ENCODE measurements at places on chromosomes 2 and 18.

- DNase-seq, result no peak
These were observed 62.2 kb downstream of the MYOM1 start for GRCh38 chr18:3157606-3158005.

GRCh38 chr2:67337903-67338302 is 59.2 kb upstream of the ETAA1 start:
- DNase-seq, result no peak

- DNase-seq, result no peak
These were observed 35.0 kb downstream of the RHOB start for GRCh38 chr2:20481798-20482405.

DNA sequence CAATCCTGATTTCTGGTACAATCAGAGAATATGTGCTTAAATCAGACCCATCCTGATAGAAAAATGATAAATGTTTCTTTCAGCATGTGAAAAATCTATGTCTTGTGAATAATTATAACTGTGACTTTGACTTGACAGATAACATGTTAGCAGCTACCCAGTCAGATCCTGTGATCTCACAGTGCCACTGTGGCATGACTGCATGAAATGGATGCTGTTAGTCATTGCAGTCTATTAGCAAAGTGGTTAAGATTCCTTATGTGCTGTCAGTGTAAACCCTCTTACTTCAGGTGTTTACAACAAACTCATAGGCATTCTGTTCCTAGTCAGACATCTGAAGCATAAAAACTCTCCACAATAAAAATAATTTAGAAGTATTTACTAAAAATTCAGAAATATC is 244.6 kb upstream of the RND3 start:
- no peak for DNase-seq

GRCh38 chr2:9488583-9489547 is 14.5 kb downstream of the IAH1 start:
- DNase-seq, result no peak

DNA sequence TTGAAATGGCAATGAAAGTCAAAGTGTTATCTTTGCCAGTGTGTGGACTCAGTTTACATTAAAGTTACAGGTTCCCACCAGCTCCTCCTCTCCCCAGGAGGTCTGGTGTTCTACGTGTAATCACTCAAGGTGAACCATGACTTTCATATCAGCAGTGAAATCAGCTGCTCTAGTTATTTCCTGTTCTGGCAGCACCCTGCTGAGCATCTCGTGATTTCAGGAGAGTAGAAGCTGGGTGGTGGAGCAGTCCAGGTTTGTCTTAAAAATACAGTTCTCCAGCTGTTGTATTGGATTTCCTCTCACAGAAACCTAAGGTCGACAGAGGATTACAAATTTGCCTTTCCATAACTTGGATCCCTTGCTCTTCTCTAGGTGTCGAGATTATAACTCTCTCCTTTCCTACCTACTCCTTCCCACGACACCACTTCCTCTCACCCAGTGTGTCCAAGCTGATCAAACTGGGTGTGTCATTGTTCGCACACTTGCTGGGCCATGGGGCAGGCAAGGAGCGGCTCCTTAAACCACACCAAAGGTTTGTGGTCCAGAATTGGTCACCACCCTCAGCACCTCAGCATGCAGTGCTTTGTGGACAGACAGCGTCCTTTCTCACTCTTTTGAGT is 13.0 kb upstream of the ARHGAP25 start:
- no peak for DNase-seq

- peak; percentile 46 for DNase-seq
These were observed 42.8 kb downstream of the SCRN3 start for GRCh38 chr2:174438146-174438886.

GRCh38 chr18:61643884-61644647 is 248.7 kb downstream of the RNF152 start:
- DNase-seq, result no peak

GRCh38 chr2:131413148-131413747 is 49.3 kb upstream of the RAB6D start:
- DNase-seq, result no peak

GRCh38 chr18:22465859-22466457 is 48.2 kb upstream of the CTAGE1 start:
- DNase-seq, result peak; percentile 85

GRCh38 chr2:201808027-201808426 is 1.7 kb downstream of the CDK15 start:
- DNase-seq, result no peak

DNA sequence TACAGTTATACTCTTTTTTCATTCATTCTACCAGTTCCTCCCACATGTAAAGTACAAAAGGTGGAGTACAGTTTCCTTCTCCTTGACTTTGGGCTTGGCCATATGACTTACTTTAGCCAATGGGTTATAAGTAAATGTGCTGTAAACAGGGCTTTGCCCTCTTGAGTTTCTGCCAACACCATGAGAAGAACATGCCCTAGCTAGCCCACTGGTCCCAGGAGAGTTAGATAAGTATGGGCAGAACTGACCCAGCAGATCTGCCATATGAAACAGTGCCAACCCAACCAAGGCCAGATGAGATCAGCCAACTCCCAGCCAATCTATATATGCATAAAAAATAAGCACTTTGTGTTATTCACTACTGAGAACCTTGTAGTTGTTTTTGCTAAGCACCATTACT is 25.5 kb downstream of the ZC3H8 start:
- DNase-seq, result no peak

GRCh38 chr18:48222118-48222517 is 187.1 kb downstream of the ZBTB7C start:
- DNase-seq, result no peak

- no peak for DNase-seq
These were observed 31.8 kb downstream of the BCL2 start for GRCh38 chr18:63287691-63288220.

GRCh38 chr2:42328148-42328833 is 32.7 kb downstream of the COX7A2L start:
- DNase-seq, result no peak

GRCh38 chr18:9353596-9353995 is 19.0 kb downstream of the TWSG1 start:
- DNase-seq, result no peak

- peak; percentile 94 for DNase-seq
These were observed 502 bp downstream of the TUBB6 start for GRCh38 chr18:12308386-12309100.

- peak; percentile 76 for DNase-seq
These were observed 2.4 kb upstream of the DTNA start for GRCh38 chr18:34707670-34708069.

GRCh38 chr2:136226903-136227302 is 109.0 kb upstream of the CXCR4 start:
- DNase-seq, result no peak

DNA sequence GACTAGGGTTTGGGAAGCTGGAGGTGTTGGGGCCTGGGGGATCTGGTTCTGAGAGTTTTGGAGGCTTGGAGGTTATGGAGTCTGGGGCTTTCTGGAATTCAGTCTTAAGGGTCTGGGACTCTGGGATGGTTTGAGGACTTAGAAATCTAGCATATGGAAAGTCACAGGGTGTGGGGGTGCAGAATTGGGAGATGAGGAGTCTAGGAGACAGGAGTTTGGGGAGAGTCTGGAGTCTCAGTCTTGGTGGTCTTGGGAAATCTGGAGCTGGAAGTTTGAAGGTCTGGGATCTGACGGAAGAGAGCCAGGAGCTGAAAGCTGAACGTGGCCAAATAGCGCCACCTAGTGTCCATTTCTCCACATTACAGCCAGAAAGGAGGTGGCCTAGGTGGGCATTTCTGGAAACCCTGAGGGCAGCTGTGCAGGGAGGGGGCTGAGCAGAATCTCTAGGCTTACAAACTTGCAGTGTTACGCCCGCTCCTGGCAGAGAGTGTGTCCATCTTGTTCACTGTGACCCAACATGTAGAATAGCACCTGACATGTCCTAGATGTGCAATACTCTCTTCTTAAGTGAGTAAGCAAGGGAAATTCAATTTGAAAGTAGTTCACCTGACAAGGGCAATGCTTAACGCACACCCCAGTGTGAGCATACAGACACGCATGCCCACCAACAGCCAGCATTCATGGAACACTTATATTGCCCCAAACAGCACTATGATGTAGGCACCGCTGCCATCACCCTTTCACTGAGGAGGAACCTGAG is 204.8 kb downstream of the TFCP2L1 start:
- DNase-seq, result no peak

- DNase-seq, result no peak
These were observed 237.0 kb downstream of the ALPK2 start for GRCh38 chr18:58391932-58392323.

GRCh38 chr2:19911808-19912509 is 10.2 kb upstream of the TTC32 start:
- DNase-seq, result no peak

DNA sequence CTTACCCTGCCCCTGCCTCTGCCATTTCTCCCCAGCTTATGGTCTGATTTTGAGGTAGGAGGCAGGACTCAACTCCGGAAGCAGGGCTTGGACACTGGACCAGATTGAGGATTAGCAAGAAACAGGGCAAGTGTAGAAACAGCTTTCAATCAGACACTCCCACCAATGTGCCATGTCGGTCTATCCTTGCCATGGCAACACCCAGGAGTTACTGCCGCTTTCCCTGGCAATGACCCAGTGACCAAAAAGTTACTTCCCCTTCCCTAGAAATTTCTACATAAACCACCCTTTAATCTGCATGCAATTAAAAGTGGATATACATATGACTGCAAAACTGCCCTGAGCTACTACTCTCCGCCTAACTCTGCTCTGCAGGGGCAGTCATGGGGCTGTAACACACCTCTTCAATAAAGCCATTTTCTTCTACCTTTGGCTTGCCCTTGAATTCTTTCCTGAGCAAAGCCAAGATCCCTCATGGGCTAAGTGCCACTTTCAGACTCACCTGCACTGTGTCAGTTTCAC is 156.7 kb downstream of the LPIN1 start:
- DNase-seq, result no peak

- DNase-seq, result no peak
These were observed 643.2 kb upstream of the RAB6C start for GRCh38 chr2:129336276-129336675.

DNA sequence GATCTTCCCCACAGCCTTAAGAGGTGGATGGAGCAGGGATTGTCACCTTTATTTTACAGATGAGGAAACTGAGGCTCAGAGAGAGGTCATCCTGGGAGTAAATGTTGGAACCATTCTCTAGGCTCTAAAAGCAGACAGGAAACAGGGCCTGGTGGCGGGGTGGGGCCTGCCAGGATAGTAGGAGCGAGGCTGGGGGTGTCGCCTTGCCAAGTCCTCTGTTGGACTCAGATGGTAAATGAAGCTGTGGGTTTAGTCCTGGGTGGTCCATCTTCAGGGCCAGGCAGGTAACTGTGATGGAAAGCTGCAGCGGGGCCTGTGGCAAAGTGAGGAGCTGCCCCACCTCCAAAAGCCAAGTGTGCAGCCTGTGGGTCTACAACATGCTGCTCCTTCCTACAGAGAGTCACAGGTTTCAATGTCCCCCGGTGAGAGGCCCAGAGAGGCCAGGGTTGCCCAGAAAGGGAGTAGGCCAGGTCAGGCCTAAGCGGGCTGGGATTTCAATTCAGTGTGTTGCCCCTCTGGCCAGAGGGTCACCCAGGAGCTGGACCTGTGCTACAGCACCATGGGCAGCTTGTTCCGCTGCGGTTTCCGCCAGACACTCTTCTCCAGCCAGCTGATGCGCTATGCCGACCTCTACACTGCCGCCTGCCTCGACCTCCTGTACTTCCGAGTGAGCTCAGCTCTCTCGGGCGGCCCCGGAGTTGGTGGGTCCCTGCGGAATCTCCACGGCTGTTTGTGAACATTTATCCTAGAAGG is 6.6 kb downstream of the NT5DC4 start:
- no peak for DNase-seq

DNA sequence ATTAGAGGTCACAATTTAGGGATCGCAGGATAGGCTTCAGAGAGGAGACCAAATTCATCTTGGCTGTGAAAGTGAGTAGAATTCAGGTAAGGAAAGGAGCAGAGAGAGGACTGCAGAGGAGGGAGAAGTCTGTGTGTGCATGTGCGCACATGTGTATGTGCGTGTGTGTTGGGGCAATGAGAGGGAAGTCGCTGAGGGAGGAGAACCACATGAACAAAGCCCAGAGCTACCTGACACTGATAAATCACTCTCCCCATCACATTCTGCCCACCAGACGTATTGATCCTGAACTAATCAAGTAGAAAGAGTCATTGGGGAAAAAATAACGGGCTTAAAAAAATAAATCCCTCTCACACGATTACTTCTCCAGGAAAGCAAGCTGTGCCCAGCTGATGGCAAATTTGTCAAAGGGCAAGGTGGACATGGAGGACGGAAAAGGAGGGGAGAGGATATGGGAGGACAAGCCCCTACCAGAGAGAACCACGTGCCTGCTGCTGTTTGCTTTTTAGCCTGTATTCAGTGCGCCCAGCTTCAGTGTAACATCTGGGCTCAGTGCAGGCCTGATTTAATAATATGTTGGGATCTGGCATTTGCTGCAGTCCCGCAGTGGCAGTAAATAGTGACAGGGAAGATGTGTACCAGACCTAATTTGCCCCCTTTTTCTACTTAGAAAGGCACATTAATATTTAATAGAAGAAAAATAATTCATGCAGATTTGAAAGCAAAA is 307.5 kb downstream of the C1D start:
- no peak for DNase-seq

DNA sequence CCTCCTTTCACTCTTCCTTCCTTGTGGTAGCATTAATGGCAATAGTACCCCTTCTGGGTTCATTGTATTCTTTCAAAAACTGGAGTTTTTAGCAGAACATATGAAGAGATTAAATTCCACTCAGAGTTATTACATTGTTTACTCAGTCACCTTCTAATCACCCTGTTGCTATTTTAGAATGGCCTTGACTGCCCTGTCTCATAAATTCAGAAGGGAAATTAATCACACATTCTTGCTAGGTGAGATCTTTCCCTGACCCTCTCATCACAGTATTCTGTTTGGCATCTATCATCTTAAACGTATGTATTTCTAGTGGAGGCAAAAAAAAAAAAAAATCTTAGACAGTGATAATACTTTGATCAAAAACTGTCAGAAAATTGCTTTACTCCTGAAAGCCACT is 760.4 kb downstream of the ADCYAP1 start:
- no peak for DNase-seq

DNA sequence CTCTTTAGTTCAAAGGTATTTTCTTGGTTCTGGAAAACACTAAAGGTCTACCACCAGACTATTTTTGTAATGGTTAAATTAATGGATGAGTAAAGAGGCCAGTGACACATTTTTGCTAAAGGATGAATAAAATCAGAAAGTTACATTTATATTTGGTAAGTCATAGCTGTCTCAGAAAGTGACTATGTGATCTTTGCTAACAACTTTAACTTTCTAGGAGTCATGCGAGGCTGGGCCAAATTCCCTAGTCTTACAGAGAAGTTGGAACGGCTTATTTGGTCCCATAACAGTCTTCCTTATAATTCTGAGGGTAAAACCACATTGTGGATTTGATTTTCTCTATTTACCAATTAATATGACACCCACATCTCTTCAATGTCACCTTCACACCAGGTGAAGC is 198.1 kb downstream of the PDE1A start:
- no peak for DNase-seq

DNA sequence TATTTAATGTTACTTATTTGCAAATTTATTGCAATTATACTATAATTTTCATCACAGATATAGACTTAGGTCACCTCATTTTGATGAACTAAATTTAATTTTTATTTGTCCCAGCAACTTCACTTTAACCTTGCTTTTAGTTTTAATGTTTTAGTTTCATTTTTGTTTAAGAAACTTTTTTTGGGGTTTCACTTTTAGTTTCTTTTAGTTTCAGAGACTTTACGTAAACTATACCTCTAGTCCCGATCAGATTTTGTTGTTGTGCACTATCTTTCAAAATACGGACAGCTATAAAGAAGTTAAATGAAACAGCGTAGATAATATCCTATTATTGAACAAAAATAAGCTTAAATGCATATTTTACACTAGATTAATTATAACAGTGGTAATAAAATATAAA is 460.5 kb downstream of the ERBB4 start:
- no peak for DNase-seq
